Bronchial epithelial cell (primary cell): ENCODE measurements at places on chromosomes 6 and 20.
A peak's percentile ranks its signal among the peaks of the same experiment; 100 is the strongest.

DNA sequence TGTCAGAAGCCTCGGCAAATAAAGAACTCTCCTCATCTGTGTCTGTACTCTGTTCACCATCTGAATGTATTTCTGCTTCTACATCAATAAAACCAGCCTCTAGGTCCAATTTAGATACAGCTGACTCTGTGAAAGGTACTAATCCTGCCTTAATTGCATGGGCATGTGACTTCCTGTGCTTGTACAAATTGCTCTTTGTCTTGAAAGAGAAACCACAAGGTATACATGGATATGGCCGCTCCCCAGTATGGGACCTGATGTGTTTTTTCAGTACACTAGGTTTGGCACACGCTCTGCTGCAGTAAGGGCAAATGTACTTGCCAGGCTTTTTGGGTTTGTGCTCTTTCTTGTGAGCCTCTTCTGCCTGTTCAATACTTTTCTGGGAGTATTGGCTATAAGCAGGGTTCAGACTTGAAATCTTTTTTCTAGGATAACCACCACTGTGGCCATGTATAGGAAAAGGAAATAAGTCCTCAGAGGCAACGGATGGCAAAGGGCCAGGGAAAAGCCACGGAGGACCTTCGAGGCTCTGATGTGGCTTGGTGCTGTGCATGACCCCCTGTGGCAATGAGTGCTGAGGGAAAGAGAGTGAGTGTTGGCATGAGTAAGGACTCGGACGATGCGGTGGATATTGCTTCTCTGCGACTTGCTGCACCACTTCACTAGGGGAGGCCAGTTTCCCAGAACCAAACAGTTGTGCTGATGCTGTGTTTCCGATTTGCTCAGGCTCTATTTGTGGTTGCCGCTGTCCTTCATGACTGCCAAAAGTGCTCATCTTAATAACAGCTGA is 170.9 kb downstream of the HIVEP2 start:
- no peak for DNase-seq

DNA sequence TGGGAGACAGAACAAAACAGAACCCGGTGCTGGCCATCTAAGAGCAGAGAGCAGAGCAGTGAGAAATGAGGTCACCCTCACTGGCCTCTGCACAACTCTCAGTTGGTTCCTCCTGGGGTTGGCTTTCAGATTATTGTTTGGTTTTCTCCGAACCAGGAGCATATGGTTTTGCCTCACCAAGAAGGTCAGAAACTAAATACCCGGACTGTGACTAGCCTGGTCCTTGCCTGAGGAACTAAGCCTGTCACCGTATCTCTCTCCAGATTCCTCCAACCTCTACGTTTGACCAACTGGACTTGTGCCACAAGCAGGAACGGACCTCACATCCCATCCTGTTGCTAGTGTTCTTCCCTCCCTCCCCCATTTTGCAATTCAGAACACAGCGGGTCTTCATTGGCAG is 450.4 kb upstream of the JARID2 start:
- DNase-seq: no peak

DNA sequence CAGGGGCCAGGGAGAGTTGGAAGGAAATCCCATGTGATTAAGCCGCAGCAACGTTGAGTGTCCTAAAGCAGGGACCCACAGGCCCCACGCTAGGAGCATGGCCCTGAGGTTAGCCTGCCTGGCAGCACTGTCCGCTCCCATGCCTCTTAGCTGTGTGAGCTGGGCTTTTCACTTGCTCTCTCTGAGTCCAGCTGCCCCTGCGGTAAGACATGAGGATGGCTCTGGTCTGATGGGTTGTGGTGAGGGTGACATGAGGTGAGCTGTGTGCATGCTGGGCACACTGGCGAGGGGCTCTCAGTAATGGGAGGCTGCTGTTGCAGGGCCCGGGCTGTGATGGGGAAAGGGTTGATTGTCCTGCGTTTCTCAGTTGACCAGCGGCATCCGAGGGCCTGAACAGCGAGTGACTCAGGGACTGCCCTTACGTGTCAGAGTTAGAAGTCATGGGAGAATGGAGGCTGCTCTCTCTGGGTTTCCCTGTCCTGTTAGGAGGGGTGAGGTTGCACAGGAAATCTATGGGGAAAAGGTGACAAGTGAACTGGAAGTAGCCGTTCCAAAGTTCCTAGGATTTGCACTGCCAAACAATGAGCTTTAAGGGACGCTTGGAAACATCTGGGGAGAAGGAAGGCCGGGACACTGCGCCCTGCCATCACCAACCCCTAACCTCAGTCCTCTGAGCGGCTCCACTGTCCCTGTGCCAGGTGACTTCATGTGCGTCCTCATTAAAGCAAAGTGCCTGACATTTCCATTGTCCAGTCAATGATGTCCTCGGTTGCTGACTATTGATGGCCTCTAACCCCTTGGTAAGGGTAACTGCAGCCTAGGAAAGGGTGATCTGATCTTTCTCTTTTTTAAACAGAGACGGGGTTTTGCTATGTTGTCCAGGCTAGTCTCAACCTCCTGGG is 51.3 kb downstream of the ADNP start:
- DNase-seq: no peak

DNA sequence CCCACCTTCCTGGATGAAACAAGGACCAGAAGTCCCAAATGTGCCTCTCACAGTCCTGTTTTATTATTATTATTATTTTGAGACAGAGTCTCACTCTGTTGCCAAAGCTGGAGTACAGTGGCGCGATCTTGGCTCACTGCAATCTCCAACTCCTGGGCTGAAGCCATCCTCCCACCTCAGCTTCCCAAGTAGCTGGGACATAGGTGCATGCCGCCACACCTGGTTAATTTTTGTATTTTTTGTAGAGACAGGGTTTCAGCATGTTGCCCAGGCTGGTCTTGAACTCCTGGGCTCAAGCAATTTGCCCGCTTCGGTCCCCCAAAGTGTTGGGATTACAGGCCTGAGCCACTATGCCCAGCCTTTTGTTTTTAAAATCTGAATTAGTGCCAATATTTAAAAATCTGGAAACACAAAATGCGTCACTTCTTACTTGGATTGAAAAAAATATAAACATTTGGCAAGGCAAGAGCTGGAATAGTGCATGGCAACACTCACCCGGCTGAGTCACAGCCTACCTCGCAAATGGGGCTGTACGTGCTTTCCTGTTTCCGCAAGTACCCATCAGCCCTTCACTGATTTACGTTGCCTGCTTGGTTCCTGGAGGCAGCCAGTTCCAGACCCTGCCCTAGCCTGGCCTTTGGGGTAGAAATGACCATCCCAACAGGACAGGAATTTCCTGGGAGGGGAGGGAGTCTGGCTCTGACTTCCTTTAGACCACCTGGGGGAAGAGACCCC is 6.3 kb downstream of the SDCBP2 start:
- DNase-seq: peak; percentile 88

- DNase-seq: peak; percentile 57
Observed at GRCh38 chr6:21769405-21769861, 175.9 kb downstream of the SOX4 start.

GRCh38 chr6:16331384-16332174 is 93.2 kb downstream of the GMPR start:
- DNase-seq: peak; percentile 60

DNA sequence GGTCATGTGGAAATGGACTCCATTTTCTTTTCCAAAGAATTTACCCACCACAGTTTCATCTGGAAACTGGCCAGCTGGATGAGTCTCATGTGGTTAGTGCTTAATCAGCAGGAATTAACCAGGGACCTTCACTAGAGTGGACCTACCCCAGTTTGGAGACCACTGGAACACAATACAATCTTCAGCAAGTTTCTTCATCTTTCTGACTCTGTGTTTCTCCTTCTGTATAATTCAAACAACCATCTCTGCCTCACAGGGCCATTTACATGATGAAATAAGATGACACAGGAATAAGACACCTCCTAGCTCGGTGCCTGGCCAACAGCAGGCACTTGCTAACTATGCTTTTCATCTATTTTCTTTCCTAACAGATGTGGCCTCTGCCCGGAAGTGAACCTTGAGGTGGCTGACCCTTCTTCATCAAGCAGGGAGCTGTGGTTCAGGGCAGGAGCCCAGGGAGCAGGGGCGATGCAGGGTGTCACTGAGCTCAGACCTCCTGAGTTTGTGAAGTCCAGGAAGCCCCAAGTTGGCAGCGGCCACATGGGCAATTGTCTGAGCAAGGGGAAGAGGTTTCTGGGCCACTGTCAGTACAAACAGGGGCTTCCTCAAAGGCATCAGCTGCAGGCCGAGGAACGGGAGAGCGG is 98.8 kb downstream of the SOD2 start:
- peak; percentile 30 for DNase-seq

GRCh38 chr20:19078448-19079373 is 133.7 kb upstream of the SLC24A3 start:
- DNase-seq: no peak

DNA sequence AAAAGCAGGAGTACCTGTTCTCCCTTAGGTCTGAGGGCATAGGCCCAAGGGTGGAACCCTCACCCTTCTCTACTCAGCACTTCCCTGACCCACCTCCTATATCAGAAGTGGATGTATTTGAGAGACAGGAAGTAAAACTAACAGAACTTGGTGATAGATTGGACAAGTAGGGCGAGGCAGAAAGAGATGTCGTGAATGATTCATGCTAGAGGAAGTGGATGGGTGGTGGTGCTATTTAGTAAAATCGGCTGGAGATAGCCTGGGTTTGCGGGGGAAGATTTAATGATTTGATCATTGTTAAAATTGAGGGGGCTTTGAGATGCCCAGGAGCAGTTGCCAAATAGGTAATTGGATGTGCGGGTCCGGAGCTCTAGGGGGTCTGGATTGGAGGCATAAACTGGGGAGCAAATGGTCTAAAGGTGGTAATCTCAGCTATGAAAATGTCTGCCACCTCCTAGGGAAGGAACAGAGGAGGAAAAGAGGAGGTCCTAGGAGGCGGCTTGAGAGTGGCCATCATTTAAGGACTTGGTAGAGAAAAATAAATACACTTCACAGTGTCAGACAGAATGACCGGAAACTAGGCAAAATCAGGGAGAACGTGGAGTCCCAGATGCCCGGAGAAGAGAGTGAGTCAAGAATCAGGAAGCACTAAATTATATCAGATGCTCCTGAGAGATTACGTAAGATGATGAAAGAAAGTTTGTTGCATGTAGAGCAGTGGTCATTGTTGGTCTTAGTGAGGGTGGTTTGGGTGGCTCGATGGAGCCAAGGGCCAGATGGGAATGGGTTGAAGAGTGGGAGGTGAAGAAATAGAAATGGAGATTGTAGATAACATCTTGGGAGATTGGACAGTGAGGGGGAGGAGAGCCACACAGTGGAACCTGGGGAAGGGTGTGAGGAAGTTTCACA is 142.0 kb downstream of the CEP57L1 start:
- DNase-seq: peak; percentile 68

GRCh38 chr6:140718021-140718420 is 1343.6 kb upstream of the CITED2 start:
- no peak for DNase-seq

GRCh38 chr6:14596410-14596809 is 478.8 kb downstream of the CD83 start:
- DNase-seq: peak; percentile 53

GRCh38 chr20:17635332-17636244 is 46.5 kb downstream of the RRBP1 start:
- no peak for DNase-seq

GRCh38 chr6:1869308-1869707 is 259.6 kb downstream of the FOXC1 start:
- no peak for DNase-seq

- DNase-seq: peak; percentile 99
Observed at GRCh38 chr6:97947841-97948240, 664.8 kb upstream of the MMS22L start.

DNA sequence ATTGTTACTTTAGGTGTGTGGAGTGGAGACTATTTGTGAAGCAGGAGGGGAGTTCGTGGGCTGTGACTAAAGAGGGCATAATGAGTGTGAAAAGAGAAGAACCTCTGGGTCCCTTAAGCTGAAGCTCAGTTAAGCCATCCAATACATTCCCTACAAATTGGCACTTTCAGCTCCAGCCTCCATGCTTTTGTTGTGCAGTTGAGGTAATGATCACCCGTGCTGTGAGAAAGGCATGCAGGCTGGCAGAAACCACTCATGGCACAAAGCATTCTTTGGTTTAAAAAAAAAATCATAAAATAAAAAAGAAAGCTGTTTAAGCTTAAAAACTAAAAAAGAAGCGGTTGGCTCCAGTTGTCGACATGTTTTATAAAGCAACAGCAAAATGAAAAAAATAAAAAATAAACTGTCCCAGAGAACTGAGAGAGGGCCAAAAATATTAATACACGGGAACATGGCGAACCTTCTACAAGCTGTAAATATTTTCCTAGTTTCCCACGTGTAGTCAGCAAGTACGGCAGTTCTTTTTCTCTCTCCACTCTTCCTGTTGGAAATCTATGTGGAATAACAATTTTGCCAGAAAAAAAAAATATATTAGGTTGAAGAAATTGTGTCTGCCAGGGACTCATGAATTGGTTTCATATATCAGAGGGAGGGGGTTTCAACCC is 82.2 kb downstream of the ANKRD60 start:
- DNase-seq: no peak

GRCh38 chr20:8077137-8077466 is 55.0 kb upstream of the PLCB1 start:
- no peak for DNase-seq

DNA sequence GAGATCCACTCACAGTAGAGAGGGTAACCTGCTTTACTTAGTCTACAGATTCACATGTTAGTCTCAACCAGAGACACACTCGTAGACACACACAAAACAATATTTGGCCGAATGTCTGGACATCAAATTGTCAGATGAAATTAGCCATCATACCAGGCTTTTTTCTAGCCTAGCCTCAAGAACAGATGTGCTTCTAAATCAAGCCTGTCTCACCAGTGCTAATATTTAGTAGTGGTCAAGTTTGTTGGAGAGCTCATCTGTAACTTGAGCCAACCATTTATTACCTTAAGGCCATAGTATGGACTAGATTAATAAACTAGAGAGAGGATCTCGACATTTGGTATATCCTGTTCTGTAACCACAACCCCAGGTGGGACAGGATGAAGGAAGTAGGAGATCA is 1118.8 kb upstream of the MAP3K7 start:
- no peak for DNase-seq

DNA sequence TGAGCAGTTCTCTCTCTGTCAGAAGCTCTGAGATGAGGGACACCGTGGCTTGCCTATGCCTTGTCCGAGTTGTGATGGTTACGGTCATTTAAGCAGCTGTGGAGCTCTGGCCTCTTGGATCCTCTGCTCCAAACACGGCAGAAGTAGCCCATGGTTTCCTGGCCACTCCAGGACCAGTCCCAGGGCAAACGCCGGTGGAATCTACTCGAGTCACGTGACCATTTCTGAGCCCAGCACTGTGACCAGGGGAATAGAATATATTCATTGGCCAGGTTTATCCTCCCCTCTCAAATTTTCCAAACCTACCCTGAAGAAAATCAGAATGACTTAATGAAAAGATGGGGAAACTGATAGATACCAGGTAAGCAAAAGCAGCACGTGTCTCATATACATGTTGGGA is 152.8 kb downstream of the TTLL2 start:
- no peak for DNase-seq
